Cardiac muscle cell (in vitro differentiated cells and primary cell): ENCODE measurements at places on chromosomes 12 and 14. TPM values are rescaled to one million over a fixed set of nuclear protein-coding genes. Genes with fewer than 3 reads are reported as not detected.
A peak's percentile ranks its signal among the peaks of the same experiment; 100 is the strongest.

The A2M gene
- polyA plus RNA-seq = 57.8 and 104 TPM in 2 replicates

The LTBP2 gene
- 1.5 and 2.0 TPM in 2 replicates for polyA plus RNA-seq

The FRS2 gene
- polyA plus RNA-seq = 15.9 and 21.6 TPM in 2 replicates

The MTHFD1 gene
- 63.6 and 73.1 TPM in 2 replicates for polyA plus RNA-seq

The CLEC1A gene
- not detected in 2 replicates for polyA plus RNA-seq

The E2F7 gene
- polyA plus RNA-seq = 1.8 and 2.2 TPM in 2 replicates

The CHMP4A gene
- 51.1 and 56.1 TPM in 2 replicates for polyA plus RNA-seq

The C1QL4 gene
- not detected in 2 replicates for polyA plus RNA-seq

GRCh38 chr14:22594156-22594716 is 3.9 kb upstream of the ABHD4 start:
- DNase-seq = no peak

GRCh38 chr14:60622917-60623257 is 26.4 kb downstream of the SIX1 start:
- no peak for DNase-seq

- no peak for DNase-seq
These were observed 171.2 kb downstream of the MYRFL start for GRCh38 chr12:69996241-69996640.

- DNase-seq = no peak
These were observed 12.2 kb downstream of the MMAB start for GRCh38 chr12:109560867-109561710.

- no peak for DNase-seq
These were observed 284.5 kb downstream of the CACNA1C start for GRCh38 chr12:2337031-2338010.

- no peak for DNase-seq
These were observed 75.0 kb downstream of the FOXN3 start for GRCh38 chr14:89342049-89342448.

- peak; percentile 67 for DNase-seq
These were observed 51.1 kb downstream of the HSPB8 start for GRCh38 chr12:119229837-119230236.

- DNase-seq = no peak
These were observed 33.3 kb downstream of the RCOR1 start for GRCh38 chr14:102625564-102626296.

- DNase-seq = peak; percentile 84
These were observed 2.4 kb upstream of the KRT7 start for GRCh38 chr12:52230364-52231281.

DNA sequence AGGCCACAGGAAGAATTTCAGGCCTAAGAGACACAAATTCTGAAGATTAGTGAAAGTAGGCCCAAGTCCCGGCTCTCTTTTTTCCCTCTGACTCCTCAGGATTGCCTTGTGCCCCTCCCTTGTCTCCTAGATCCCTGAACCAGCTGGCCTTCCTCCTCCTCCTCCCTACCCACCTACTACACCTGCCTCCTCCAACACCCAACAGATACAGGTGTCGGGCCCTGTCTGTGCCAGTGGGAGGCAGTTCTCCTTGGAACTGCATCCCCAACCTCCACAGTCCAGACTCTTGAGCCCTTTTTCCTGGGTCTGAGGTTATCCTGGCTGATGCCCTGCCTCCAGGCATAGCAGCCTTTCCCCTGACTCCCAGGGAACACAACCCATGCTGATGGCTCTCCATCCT is 1.8 kb downstream of the PPP1R1A start:
- no peak for DNase-seq

DNA sequence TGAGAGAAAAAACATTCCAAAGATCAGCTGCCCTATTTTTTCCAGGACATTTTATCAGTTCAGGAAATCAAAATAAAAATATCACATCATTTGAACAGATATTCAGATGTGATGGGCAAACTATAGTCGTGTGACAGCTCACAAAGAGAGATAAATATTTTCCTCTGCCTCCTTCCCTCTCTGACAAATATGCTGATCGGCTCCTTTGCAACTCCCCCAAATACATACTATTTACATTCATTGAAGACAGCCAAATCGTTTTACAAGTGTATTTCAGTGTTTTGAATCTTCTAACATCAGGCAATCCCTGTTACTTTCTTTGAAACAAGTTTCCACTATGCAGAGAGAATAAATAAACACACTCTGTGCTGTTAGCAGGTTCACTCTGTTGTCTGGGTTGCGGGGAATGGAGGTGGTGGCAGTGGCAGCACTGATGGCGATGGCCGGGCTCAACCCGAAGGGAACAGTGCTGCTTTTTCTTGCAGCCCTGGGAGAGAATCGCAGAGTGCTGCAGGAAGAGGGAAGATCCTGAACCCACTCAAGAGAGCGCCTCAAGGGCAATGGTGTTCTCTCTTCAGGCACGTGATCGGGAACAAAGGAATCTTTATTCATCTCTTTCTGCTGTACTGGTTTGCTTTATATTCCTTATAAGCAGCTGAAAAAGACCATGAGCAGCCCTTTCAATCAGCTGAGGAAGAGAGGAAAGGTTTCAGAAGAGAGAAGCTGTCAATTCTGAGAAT is 142.5 kb downstream of the PHLDA1 start:
- no peak for DNase-seq

DNA sequence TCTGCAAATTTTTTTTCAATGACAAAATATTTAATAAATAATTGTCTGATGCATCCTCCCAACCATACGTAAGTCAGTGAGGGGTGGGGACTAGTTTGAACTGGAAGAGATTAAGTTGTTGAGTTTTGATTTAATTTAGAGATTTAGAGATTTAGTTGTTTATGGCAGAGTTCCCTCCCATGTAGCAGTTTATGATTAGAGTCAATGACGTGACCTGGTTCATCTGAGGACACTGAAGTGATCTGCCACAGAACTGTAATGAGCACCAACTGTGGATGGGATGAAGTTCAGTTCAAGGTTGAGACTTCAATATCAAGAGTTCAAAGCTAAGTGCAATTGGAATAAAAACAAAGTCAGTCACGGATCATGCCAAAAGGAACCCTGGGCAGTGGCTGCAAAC is 609.3 kb downstream of the NOVA1 start:
- no peak for DNase-seq
